ENCODE measurements at places on chromosomes 16 and 17.

GRCh38 chr17:17742133-17742621 is 60.9 kb downstream of the RAI1 start:
- DNase-seq: no peak

DNA sequence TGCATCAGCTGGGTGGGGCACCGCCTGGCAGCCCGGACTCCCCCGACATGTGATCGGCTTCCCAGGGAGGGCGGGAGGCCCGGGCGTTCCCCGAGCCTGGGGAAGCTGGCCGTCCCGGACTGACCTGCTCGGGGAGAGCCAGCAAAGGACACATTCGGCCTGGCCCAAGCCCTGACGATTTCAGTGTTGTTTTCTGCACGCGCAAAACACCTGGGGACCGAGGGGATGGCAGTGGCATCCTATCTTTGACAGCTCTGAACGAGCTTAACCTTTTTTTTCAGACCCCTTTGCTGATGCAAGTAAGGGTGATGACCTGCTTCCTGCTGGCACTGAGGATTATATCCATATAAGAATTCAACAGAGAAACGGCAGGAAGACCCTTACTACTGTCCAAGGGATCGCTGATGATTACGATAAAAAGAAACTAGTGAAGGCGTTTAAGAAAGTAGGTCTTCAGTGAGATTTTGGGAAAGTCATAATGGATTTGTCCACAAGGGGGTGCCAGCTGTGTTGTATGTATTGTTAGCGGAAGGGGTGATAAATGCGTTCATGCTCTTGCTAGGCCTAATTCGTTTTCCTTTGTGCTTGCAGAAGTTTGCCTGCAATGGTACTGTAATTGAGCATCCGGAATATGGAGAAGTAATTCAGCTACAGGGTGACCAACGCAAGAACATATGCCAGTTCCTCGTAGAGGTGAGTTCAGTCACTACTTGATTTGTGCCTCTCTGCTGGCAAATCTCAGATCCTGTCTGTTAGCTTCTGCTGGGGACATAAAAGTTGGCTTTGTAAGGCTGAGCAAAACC is 1.0 kb downstream of the EIF1 start:
- DNase-seq: no peak

GRCh38 chr17:3528403-3528851 is 29.2 kb downstream of the TRPV3 start:
- no peak for DNase-seq

DNA sequence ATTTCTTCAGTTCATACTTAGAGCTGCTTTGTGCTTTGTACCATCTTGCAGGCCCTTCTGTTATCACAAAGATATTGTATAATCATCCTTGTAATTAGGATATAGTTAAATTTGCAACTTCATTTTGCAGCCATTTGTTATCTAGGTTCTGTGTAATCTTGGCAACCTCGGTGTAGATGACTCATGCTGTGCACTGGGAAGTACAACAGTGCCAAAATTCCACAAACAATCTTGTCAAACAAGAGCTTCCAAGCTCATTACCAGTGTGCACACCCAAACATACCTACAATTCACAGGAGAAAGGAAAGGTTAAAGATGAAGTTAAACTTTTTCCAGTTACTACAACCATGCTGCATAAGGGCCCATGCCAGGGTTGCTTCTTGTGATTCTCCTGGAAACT is 1231.8 kb downstream of the CDH11 start:
- DNase-seq: no peak

Measured in ascending aorta (tissue), 2 donors.